Lung microvascular endothelial cell (primary cell): ENCODE measurements at places on chromosomes 16 and 17.

GRCh38 chr17:55584861-55585260 lies 73.6 kb upstream of the SMIM36 start:
- no peak for DNase-seq

GRCh38 chr16:79124016-79124756 lies 476.4 kb downstream of the MAF start:
- DNase-seq = no peak

GRCh38 chr16:55508271-55508921 lies 476 bp upstream of the LPCAT2 start:
- DNase-seq = no peak

GRCh38 chr16:56329887-56330286 lies 95.5 kb downstream of the AMFR start:
- DNase-seq = no peak

- DNase-seq = no peak
Measured at GRCh38 chr17:74979408-74980146, 7.0 kb upstream of the HID1 start.

DNA sequence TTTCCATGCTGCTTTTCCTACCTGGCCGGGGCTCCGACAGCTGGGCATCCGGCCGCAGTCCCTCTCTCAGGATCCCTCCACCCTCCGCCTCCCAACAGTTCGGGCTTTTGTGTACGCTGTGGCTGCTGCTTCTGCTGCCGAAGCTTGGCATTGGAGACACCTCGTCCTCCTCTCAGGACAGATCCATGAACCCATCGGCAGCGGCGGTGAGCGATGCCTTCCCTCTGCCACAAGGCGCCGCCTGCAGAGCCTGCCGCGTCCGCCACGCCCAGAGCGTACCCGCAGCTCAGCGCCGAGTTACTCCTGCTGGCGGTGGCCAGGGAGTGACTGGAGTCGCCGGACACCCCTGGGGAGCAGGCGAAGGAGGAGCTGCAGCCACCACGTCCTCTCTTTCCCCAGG lies 2032.8 kb downstream of the TP53TG3F start:
- DNase-seq = no peak

DNA sequence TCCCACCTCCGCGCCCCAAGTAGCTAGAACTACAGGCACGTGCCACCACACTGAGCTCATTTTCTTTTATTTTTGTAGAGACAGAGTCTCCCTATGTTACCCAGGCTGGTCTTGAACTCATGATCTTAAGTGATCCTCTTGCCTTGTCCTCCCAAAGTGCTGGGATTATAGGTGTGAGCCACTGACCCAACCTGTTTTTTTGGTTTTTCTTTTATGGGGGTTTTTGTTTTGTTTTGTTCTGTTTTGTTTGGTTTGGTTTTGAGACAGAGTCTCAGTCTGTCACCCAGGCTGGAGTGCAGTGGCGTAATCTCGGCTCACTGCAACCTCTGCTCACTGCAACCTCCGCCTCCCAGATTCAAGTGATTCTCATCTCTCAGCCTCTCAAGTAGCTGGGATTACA lies 16.4 kb downstream of the GID4 start:
- DNase-seq = no peak

DNA sequence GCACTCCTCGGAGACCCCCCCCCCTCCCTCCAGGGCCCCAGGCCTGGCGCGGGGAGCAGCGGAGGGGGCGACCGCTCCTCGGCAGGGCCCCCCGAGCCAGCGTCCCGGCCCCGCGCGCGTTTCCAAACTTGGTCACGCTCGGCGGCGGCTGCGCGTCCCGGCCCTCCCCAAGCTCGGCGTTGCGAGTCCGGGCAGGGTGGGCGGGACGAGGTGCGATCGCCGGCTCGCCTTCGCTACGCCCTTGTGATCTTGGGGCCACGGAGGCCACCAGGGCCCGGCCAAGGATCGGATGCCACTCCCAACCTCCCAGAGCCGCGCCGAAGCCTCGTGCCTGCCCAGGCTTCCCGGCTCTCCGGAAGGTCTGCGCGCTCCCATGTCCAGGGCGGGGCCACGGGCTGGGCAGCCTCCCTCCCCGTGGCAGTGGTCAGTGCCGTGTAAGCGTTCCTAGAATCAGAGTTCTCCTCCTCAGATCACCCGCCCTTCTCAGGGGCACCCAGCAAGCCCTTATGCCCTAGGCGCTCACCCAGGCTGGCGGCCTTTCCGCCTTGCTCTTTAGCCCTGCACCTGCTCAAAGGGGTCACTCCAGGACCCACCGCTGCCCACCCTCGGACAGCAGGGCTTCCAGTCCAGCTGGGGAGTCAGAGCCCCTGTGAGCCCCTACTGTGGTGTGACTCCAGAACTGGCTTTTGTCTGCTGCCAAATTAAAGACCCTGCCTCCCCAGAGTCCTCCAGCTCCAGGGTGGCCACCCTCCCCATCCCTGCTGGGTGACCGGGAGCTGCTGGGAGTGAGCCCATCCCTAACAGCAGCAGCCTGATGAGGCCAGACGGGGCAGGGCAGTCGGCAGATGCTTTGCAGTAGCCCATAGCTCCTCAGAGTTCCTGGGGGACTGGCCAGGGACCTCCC lies 12.2 kb upstream of the MRPS23 start:
- DNase-seq = peak; percentile 47

DNA sequence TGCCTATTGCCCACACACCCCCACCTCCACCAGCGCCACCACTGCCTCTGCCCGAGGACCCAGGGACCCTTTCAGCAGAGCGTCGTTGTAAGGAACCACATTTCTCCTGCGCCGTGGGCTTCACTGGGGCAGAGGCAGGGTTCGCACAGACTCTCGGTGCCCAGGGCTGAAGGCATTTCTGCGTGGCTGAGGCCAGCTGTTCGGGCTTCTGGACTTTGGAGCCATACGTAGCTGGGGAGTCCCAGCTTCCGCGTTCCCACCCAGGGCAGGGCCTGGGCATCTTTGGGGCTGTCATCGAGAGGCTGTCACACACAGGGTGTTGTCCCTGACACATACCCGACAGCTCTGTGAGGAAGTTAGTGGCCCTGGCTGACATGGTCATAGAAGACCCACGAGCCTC lies 16.0 kb upstream of the SMIM5 start:
- DNase-seq = no peak
